ENCODE measurements at places on chromosomes 1 and 21.

GRCh38 chr1:33996281-33996680 is 132.4 kb downstream of the HMGB4 start:
- DNase-seq = no peak

DNA sequence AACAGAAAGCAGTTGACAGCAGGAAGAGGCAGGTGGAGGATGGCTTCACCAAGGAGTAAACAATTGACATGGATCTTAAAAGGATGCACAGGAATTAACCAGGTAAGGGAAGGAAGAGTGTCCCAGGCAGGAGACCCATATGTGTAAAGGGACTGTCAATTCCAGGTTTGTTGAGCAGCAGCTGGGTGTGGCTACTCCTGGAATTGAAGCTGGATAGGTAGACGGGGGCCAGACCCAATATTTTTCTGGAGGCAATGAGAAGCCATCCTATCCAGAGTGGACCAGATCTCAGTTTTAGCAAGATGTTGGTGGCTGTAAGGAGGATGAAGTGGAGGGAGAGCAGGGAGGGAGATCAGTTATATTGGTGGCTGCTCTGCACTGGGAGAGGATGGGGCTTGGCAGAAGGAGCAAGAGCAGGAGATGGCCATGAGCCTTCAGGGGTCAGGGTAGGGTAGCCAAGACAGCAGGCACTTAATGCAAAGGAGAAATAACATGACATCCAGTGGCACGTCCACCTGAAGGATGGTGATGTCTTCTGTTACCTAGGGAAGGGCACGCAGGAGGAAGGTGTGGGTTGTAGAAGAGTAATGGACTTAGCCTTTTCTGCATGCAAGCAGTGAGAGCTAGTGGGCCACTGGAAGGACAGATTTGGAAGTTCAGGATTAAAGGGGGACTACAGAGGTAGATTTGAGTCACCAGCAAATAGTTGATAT is 146.7 kb upstream of the HMGB4 start:
- no peak for DNase-seq

DNA sequence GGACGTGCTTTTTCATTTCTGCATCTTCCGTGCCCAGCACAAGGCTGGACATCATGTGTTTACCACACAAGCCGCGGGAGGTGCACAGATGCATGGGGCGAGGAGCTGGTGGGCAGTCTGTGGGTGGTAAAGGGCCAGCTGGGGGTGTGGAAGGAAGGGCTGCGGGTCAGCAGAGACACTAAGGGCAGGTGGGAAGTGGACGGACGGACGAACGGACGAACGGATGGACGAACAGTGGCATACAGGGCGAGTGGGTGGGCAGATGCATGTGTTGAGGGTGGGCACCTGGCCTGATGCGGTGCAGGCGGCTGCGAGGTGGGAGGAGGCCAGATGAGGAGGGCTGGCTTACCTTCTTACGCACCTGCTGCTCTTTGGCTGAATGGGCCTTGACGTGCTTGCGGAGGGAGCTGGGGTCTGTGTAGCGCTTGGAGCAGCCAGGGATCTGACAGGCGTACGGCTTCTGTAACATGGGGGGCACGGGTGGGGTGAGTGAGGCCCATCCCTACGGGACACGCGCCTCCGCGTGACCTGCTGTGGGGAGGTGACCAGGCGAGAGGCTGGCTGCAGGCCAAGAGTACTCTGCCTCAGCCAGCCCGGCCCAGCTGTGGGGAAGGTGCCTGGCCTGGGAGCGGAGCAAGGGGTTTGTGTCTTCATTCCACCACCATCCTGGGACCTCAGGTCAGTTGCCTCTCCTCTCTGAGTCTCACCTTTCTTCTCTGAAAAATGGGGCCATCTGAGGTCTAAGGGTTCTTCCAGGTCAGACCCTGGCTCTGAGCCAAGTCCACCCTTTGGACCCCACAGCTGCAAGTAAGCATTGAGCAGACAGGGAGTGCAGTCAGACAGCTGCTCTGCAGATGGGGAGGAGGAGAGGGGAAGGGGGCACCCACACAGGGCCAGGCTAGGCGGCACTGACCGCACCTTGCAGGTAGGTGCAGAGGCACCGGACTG is 65.5 kb downstream of the DMRTB1 start:
- no peak for DNase-seq

GRCh38 chr1:64043288-64043687 is 160.1 kb upstream of the UBE2U start:
- DNase-seq = no peak

DNA sequence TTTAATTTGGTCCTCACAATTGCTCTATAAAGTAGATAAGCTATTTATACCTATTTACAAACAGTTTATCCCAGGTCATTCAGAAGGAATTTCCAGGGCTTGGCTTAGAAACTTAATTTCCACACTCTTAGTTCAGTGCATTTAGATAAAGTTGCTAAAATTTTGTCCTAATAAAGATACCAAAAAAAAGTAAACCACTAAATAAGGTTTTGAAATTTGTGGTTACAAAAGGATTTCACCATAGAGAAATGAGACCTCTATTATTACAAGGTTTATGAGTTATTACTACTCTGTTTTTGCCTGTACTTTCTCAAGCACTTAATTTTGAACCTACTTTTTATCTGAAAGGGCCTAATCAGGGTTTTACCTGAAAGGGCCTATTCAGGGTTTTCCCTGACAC is 22.4 kb downstream of the PTPN22 start:
- DNase-seq = no peak

DNA sequence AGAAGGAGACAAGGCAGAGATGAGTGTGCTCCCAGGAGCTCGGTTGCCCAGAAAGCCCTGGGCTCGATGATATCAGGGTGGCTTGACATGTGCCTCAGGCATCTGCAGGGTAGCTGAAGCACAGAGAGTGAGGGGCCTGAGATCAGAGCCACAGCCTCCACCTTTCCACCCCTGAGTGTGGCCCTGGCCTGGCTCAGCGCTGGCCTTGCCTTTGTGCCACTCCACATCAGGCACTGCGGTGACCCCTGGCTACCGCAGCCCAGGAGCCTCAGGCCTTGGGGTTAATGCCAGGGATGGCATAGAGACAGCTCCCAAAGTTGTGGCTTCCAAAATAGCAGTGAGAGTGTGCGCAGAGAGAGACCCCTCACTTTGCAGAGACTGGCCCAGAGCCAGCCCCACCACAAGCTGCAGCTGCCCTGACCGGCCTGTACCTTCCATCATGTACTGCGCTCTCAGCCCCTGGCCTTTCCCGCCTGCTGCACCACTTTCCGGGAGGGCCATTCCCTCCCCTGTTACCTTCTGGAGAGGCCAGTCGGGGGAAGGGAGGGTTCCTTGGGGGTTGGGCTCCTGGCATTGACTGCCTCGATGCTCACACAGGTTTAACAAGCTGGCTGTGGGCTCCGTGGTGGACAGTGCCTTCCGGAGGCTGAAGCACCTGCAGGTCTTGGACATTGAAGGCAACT is 19.5 kb downstream of the PODN start:
- no peak for DNase-seq

DNA sequence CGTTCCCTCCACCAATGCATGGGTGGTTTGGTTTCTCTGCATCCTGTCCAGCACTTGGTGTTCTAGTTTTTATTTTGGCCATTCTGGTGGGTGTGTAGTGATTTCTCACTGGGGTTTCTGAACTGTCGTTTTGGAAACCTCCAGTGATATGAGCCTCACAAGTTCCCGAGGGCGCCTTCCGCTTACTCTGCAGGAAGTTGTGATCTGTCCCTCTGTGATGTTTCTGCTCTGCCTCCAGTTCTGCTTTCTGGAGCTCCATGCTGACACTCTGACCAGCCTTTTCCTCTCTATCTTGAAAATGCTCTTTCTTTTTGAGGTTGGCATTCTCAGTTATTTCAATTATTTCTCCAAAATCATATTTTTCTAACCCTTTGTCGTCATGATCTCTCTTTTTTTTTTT is 111.6 kb downstream of the PLD5 start:
- DNase-seq = no peak

DNA sequence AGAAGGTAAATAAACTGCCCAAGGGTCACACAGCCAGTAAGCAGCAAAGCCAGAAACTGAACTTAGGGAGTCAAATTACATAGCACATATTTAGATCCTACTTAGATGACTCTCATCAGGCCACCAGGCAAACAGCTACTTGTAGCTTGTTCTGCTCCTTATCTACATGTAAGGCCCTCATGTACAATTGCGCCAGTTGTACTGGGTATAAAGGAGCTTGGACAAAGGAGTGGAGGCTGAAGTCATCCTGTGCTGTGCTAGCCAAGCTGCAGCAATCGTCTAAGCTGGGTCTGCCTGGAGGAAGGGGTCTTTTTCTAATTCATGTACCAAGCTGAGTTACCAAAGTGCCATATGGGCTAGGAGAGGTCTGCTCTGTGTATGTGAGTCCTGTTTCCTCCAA is 12.8 kb downstream of the ETNK2 start:
- DNase-seq = no peak

- no peak for DNase-seq
Observed at GRCh38 chr1:186994897-186995296, 166.1 kb downstream of the PLA2G4A start.

DNA sequence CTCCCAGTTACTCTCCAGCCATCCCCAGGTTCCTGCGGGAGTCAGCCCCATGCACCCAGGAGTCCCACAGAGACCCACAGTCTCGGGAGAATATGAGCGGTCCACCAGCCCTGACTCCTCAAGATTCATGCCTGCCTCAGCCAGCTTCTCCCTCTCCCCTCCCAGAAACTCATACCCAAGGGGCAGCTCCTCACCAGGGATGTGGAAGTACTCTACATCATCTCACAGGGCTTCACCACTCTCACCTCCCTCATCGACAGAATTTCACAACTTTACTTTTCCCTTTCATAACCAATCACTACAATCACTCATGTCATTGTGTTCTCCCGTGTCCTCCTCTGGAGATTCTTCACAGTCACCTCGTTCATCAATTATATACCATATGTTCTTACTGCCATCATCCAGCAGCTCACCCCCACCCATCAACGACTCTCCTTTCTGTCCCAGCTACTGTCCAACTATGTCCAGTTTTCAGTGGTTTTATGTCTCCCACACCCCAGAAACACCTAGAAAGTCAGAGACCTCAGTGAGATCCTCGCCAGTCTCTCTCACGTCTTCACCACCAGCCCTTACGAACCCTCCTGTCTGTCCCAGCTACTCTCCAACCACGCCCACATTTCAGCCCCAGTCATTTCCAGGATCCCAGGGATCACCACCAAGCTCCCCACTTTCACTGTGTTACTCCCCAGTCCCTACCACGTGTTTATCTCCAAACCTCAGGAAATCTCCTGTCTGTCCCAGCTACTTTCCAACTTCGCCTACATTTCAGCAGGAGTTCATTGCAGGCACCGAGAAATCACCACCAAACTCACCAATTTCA is 1530.1 kb upstream of the TPTE start:
- no peak for DNase-seq

DNA sequence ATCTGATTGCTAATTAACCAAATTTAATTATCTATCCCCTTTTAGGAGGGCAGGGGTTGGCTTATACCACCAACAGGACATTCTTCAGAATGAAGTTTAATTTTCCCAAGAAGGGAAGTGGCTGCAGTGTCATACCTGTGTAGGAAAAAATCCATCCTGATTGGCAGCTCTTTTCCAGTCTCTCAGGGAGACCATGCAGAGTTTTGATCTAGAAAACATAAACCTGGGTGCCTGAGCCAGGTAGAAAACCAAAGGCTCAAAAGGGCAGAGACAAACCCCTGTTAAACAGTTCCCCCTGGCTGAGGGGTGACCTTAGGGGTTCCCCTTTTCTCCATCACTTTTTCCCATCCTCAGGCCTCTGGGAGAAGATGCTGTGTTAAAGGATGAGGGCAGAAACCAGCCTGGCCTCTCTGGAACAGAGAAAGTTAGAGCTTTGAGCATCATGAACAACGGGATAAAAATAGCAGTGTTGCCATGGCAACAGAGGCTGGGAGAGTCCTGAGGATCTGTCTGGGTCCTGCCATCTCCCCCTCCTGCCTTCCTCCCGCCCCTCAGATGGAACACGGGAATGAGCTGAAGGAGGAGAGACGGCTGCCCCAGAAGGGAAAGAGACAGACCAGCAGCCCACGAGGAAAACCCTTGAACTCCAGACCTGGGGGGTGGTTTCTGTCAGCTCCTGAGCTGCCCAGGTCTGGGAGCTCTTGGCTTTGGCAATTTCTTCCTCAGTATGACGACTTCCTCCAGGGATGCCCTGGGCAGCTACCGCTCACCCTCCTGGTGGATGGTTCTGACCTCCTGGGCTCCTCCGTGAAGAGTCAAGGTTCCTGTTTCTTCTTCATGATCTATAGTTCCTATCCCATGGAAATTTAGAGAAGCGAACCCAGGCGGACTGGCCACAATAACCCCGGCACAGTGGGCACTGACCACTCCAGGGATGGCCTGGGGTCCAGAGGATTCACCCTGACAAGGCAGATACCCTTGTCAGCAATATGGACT is 14.0 kb upstream of the LEMD1 start:
- no peak for DNase-seq

- DNase-seq = no peak
Observed at GRCh38 chr1:65756616-65757015, 36.1 kb upstream of the PDE4B start.

DNA sequence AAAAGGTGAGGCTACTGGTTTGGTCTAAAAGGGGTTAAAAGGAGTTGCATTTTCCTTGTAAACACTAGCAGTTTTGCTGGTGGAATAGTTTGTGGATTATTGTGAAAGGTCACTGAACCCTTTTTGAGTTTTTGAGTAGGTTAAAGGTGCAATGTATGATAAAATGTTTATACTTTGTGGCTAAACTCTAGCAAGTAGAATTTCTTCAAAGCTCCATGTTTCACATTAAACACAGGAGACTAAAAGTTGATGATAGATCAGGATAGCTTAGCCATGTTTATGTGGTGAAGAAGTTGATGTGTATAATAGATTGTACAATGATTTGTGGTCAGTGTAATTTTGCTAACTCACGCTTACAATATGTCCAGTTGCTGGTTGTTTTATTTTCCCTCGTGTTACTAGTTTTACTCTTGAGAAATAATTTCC is 13.1 kb downstream of the ZNF326 start:
- no peak for DNase-seq

DNA sequence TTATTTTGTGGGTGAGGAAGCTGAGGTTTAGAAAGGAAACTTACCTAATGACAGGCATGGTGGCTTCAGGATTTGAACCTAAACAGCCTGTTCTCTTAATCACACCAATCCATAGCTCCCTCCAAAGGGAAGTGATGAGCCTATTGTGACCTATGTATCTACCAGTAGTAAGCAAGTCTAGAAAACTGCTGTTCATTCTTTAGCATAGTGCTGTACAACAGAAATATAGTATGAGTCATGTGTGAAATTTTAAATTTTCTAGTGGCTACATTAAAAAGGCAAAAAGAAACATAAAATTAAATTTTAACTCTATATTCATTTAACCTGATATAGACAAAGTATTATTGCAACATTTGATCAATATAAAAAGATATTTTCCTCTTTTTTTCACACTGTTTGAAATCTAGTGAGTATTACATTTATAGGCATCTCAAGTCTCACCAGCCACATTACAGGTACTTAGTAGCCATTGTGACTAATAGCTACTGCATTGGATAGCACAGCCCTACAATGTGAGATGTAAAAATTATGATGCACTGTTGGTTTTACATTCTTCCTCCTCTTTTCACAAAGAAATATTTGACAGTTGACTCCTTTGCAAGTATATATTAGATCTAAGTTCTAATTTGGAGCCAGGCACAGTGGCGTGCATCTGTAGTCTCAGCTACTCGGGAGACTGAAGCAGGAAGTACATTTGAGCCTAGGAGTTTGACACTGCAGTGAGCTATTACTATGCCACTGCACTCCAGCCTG is 16.6 kb downstream of the IPO9 start:
- no peak for DNase-seq

- DNase-seq = no peak
Observed at GRCh38 chr1:186102107-186102506, 272.9 kb downstream of the TPR start.

Data from stimulated activated CD4-positive, alpha-beta T cell treated with anti-CD3 and anti-CD28 coated beads, Interleukin-1b, Interleukin-23, amount 100 ng/mL, for 1 hour (primary cell).